ENCODE measurements at places on chromosomes 2 and 18.

GRCh38 chr2:38737925-38738324 is 13.2 kb downstream of the SRSF7 start:
- no peak for DNase-seq
- H3K36me3 ChIP-seq, result peaks cover 16% of the 10 kb centered on the region
- no peaks in the 10 kb centered on the region for H3K27me3 ChIP-seq
- H3K4me3 ChIP-seq, result no peak overlapping the region
- no peak overlapping the region for H3K27ac ChIP-seq

DNA sequence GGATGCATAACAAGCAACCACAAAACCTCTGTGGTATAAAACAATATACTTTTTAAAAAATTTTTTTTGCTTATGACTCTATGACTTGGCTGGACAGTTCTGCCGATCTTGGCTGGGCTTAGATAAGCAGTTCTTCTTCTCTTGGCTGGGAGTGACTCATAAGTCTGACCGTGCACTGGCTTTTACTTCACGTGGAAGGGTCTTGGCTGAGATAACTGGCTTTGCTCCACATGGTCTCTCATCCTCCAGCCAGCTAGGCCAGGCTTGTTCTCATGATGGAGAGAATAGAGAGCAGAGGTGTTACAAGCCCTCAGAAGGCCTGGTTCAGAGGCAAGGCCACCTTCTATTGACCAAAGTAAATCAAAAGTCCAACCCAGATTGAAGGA is 178.9 kb upstream of the SERPINE2 start:
- no peak overlapping the region for H3K4me3 ChIP-seq
- no peaks in the 10 kb centered on the region for H3K27me3 ChIP-seq
- DNase-seq, result no peak
- H3K4me1 ChIP-seq, result peaks cover 28% of the 10 kb centered on the region
- H3K36me3 ChIP-seq, result no peaks in the 10 kb centered on the region

GRCh38 chr2:225765820-225766219 is 366.3 kb downstream of the NYAP2 start:
- H3K4me3 ChIP-seq, result no peak overlapping the region
- H3K36me3 ChIP-seq, result no peaks in the 10 kb centered on the region
- DNase-seq, result no peak

GRCh38 chr2:96342085-96342484 is 6.5 kb downstream of the NCAPH start:
- H3K4me3 ChIP-seq, result no peak overlapping the region
- H3K36me3 ChIP-seq, result peaks cover 50% of the 10 kb centered on the region
- peak overlapping the region; percentile 56 for H3K27ac ChIP-seq
- H3K4me1 ChIP-seq, result peaks cover 32% of the 10 kb centered on the region
- H3K27me3 ChIP-seq, result no peaks in the 10 kb centered on the region

DNA sequence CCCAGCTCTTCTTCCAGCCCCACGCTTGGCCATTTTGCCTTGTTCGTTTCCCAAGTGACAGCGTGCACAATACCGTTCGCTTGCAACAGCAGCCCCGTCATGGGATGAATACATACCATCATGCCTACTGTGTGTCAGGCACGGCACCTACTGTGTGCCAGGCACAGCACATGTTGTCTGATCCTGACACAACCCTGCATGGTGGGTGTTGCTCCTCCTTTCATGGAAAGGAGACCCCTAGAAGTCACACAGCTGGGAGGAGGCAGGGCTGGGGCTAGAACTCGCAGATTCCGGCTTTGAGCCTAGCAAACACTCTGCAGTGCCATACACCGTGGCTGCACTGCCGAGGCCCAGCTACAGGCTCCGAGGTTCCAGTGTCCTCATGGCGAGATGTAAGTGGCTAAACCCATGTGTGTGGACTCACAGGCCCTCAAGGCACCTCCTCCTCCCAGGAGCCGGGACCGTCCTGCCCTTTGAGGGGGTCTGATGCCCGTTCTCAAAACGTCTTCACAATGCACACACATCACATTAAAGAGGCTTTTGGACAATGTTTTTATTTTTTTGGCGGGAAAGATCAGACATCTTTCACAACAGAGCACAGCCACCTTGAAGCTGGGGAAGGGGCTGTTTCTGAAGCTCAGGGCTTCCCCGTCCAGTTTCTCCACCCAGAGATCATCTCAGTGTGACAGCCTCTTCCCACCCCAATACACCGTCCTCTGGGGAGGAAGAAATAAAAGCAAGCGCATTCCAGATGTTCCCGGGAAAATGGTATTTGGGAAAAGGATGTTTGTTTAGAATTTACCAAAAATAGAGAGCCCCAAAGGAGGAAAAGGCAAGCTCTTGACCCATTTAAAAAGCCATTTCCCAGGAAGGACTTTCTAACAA is 64.9 kb downstream of the HS1BP3 start:
- H3K4me1 ChIP-seq, result peaks cover 37% of the 10 kb centered on the region
- DNase-seq, result no peak
- H3K27ac ChIP-seq, result no peak overlapping the region
- H3K36me3 ChIP-seq, result no peaks in the 10 kb centered on the region

DNA sequence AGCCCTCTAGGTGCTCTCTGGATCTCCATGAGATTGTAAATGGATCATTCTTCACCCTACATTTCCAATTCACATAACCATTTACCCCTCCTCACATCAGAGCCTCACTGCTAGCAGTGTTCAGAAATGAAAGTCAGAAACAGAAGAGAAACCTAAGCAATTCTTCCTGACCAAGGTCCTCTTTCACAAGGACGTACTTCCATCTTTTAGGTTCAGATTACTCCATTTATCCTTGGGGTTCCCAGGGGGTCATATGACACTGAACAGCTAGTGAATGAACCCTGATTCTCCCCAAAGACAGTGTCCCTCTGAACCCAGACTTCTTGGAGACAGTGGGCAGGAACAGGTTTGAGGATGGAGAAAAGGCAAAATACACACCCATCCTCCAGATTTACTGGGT is 12.9 kb upstream of the MARCO start:
- no peak overlapping the region for H3K4me3 ChIP-seq
- H3K36me3 ChIP-seq, result no peaks in the 10 kb centered on the region
- peaks cover 3% of the 10 kb centered on the region for H3K27me3 ChIP-seq
- no peak for DNase-seq
- H3K27ac ChIP-seq, result no peak overlapping the region

GRCh38 chr2:31828891-31829290 is 181.9 kb downstream of the MEMO1 start:
- no peak overlapping the region for H3K27ac ChIP-seq
- H3K27me3 ChIP-seq, result no peaks in the 10 kb centered on the region
- no peak overlapping the region for H3K4me3 ChIP-seq
- no peaks in the 10 kb centered on the region for H3K36me3 ChIP-seq
- peak; percentile 78 for DNase-seq
- H3K4me1 ChIP-seq, result peaks cover 6% of the 10 kb centered on the region

GRCh38 chr2:21770787-21771186 is 647.0 kb downstream of the TDRD15 start:
- no peaks in the 10 kb centered on the region for H3K4me1 ChIP-seq
- H3K4me3 ChIP-seq, result no peak overlapping the region
- no peaks in the 10 kb centered on the region for H3K27me3 ChIP-seq
- no peak for DNase-seq
- H3K27ac ChIP-seq, result no peak overlapping the region

DNA sequence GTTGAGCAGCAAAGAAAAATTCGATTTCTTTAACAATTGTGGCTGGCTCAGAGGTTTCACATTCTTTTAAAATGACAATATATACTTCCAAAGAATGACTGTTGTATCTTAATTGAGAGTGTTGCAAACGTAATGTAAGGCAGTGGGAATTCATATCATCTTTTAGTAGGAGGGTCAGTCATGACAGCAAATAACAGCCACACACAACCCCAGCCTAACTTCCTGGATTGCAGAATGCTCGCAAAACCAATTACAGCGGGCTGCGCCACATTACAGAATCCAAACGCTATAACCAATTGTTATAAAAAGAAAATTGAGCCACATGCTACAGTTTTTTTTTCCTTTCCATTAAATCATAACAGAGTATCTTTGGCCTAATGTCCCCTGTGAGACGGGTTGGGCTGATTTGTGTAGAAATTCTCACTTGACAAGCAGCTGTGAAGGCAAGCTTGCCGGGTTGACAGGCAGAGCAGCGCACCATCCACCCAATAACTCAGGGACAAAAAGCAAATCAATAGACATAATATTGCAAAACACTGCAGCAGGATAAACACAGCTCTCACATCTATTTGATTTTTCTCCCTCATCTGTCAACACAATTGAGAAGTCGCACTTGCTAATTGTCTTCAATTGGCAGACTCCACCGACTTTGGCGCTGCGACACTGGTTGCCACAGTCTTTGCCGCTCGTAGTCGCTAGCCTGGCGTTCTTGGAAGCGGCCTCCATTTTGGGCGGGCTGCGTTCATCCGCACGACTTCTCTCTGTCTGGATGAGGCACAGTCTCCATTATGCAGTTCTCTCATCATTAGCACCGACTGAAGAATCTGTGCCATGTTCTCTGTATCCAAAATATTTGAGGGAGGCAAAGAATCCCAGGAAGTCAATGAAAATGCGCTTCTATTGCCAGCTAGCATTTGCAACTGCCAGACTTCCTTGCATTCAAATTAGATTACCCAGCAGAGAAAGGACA is 95.0 kb upstream of the CCDC68 start:
- H3K4me3 ChIP-seq, result no peak overlapping the region
- no peak overlapping the region for H3K27ac ChIP-seq

DNA sequence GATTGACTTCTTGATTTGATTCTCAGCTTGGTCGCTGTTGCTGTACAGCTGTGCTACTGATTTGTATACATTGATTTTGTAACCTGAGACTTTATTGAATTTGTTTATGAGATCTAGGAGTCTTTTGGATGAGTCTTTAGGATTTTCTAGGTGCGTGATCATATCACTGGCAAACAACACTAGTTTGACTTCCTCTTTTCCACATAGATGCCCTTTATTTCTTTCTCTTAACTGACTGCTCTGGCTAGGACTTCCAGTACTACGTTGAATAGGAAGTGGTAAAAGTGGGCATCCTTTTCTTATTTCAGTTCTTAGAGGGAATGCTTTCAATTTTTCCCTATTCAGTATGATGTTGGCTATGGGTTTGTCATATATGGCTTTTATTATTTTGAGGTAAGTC is 101.3 kb downstream of the OSBPL1A start:
- H3K4me3 ChIP-seq, result no peak overlapping the region
- H3K36me3 ChIP-seq, result no peaks in the 10 kb centered on the region
- H3K27me3 ChIP-seq, result no peaks in the 10 kb centered on the region
- DNase-seq, result no peak

- H3K4me1 ChIP-seq, result no peaks in the 10 kb centered on the region
- no peaks in the 10 kb centered on the region for H3K36me3 ChIP-seq
Observed at GRCh38 chr2:30184035-30184434, 37.2 kb downstream of the YPEL5 start.

GRCh38 chr2:240795916-240796510 is 24.0 kb downstream of the KIF1A start:
- no peak overlapping the region for H3K4me3 ChIP-seq
- no peak for DNase-seq
- H3K27ac ChIP-seq, result no peak overlapping the region
- H3K36me3 ChIP-seq, result no peaks in the 10 kb centered on the region

- H3K27me3 ChIP-seq, result no peaks in the 10 kb centered on the region
- peaks cover 18% of the 10 kb centered on the region for H3K4me1 ChIP-seq
- H3K4me3 ChIP-seq, result no peak overlapping the region
- H3K36me3 ChIP-seq, result no peaks in the 10 kb centered on the region
- no peak overlapping the region for H3K27ac ChIP-seq
- peak; percentile 78 for DNase-seq
Observed at GRCh38 chr2:18299423-18300212, 260.8 kb downstream of the RDH14 start.

DNA sequence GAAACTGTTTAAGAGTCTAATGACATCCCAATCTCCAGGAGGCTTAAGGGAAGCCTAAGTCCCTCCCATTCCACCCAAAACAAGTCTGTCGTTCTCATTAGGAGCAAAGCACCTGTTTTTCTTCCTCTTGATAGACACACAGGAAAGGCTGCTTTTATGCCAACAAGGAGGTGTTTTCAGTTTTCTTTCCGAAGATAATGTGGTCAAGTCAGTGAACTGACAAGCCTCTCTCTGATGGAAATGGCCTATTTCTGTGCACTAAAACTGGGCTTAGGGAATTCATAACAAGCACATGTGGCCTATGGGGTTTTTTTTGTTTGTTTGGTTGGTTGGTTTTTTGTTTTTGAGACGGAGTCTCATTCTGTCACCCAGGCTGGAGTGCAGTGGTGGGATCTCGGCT is 36.2 kb downstream of the FBLN7 start:
- no peaks in the 10 kb centered on the region for H3K27me3 ChIP-seq
- no peak overlapping the region for H3K27ac ChIP-seq
- no peaks in the 10 kb centered on the region for H3K4me1 ChIP-seq

- H3K27me3 ChIP-seq, result no peaks in the 10 kb centered on the region
- peak; percentile 23 for DNase-seq
- H3K4me1 ChIP-seq, result peaks cover 9% of the 10 kb centered on the region
- no peaks in the 10 kb centered on the region for H3K36me3 ChIP-seq
- H3K4me3 ChIP-seq, result no peak overlapping the region
Observed at GRCh38 chr2:190340369-190340768, 3.0 kb upstream of the INPP1 start.

DNA sequence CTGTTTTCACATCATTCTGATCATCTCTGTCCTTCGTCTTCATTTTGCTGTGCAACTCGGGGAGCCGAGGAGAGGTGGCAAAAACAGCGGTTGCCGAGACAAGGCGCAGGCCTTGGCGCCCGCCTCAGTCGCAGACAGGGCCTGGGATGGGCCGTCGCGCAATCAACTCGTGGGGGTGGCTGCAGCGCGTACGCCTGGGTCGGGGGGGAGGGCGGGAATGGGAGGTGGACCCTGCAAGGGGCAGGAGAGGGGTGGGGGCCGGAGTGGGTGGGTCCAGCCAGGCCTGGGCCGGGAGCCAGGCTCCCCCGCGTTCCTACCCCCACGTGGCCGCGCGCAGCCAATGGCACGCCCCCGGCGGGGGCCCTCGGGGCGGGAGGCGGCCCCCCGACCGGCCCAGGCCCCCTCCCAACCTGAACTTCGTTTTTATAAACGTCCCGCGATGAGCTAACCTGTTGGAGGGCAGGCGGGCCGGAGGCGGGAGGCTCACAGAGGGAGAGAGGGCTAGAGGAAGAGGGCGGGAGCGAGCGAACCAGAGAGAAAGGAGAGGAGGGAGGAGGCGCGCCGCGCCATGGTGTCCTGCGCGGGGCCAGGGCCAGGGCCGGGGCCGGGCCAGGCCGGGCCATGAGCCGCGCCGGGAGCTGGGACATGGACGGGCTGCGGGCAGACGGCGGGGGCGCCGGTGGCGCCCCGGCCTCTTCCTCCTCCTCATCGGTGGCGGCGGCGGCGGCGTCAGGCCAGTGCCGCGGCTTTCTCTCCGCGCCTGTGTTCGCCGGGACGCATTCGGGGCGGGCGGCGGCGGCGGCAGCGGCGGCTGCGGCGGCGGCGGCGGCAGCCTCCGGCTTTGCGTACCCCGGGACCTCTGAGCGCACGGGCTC is at the start of gene HOXD13:
Gene HOXD13 (plus strand): TSS at position 452 of the 875 bp plus-strand sequence. CDS start 170 bp downstream, at position 622.
- no peak within 1 kb of the TSS for H3K27ac ChIP-seq
- H3K27me3 ChIP-seq, result peaks cover 40% of the 10 kb centered on the region
- peaks cover 7% of the 10 kb centered on the region for H3K4me1 ChIP-seq
- DNase-seq, result no peak
- no peaks in the 10 kb centered on the region for H3K36me3 ChIP-seq
- H3K4me3 ChIP-seq, result peak within 1 kb of the TSS; percentile 66

GRCh38 chr2:216001216-216002100 is 11.9 kb downstream of the MREG start:
- no peak for DNase-seq
- peaks cover 11% of the 10 kb centered on the region for H3K36me3 ChIP-seq
- no peak overlapping the region for H3K27ac ChIP-seq
- H3K4me1 ChIP-seq, result peaks cover 38% of the 10 kb centered on the region
- no peak overlapping the region for H3K4me3 ChIP-seq

Data from PC-3 (cell line).